NCI-H345 (cell line): ENCODE measurements at places on chromosomes 12 and 14.

DNA sequence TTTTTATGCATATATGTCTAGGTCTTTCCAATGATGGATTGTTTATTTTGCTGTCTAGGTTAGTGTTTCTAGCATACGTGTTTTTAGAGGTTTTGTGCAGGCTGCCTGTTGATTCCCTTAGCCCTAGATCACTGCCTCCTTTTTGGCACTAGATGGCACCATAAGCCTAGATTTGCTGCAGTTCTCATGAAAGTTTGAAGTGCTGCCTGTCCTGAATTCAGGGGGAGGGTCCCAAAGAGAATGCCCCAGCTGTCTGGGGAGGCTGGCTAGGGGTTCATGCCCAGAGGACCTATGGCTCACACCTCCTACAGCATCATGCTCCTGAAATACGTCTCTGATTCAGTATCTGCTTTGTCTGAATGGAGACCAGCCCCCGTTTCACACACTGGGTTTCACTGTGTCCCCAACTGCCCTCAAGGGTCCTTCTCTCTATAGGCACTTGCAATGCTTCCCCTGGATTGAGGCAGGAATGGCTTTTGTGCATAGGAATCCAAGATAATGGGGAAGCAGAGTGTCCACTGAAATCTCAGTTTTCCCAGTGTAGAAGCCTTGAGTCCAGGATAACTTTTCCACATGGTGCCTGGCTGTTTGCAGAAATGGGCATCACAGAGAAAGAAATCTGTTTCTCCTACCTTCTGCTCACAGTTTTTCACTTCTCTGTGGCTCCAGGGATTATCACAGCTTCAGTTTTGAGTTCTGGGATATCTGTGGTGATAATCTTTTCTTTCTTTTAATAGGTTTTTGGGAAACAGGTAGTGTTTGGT lies 14.2 kb upstream of the TXNRD1 start:
- DNase-seq = peak; percentile 70

- no peak for DNase-seq
These were observed 119.0 kb upstream of the SLC38A4 start for GRCh38 chr12:46944771-46945170.

GRCh38 chr12:130414381-130414780 lies 76.7 kb downstream of the PIWIL1 start:
- DNase-seq = no peak

DNA sequence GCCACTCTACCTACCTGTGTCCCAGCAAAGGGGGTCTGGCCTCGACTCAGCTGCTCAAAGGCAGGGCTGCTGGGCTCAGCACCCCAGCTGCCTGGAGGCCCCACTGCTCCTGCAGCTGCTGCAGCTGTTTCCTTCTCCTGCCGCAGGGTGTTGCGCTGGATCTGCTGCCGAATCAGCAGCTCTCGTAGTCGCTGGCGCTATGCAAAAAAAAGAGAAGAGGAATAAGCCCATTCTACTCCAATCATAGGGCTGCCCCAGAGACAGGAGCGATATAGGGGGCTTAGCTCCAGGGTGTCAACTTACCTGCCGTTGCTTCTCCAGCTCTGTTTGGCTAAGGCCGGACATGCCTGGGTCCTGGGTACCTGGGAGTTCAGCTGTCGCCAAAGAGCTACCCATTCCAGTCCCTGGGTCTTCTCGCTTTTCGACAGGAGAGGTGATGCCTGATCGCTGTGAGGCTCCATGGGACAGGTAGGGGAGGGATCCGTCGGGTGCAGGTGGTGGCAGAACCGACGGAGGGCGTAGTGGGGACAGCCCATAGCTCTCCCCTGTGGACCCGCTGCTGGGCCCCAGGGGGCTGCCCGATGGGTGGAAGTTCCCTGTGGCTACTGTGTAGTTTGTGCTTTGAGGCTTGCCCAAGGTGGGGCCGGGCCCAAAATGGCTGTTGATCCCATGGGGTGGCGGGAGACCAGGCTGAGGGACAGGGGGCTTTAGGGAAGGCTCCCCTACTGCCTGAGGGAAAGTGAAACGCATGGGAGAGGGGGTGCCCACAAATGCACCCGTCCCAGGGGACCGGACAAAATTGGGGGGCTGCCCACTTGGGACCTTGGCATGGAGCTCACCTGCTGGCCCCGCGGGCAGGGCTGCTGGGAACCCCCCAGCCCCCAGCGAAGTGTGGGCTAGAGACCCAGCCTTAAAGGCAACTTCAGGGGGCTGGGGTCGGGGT lies 20.9 kb downstream of the KMT2D start:
- no peak for DNase-seq

DNA sequence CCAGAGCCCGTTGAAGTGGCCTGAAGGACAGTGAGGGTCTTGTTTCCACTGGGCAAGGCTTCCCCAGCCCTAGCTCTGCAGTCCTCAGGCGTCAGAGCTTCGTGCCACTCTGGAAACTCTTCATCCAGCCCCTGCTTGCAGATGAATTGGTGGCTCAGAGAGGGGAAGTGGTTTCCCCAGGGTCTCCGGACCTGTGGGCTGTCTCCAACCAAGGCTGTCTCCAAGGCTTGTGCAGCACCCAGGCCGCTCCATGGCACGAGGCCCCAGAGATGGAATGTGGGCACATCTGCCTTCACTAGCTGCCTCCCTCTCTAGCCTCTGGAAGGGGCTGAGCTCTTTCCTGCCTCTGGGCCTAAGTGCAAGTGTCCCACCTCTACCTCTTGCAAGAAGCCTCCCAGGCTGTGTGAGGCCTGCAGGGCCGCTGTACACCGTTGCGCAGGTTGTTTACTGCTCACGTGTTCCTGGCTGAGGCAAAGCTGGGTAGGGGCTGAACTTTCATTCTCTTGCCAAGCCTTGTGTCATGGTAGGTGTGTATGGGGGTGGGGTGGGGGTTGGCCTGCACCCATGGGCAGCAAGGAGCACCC lies 11.1 kb downstream of the RIN3 start:
- no peak for DNase-seq

DNA sequence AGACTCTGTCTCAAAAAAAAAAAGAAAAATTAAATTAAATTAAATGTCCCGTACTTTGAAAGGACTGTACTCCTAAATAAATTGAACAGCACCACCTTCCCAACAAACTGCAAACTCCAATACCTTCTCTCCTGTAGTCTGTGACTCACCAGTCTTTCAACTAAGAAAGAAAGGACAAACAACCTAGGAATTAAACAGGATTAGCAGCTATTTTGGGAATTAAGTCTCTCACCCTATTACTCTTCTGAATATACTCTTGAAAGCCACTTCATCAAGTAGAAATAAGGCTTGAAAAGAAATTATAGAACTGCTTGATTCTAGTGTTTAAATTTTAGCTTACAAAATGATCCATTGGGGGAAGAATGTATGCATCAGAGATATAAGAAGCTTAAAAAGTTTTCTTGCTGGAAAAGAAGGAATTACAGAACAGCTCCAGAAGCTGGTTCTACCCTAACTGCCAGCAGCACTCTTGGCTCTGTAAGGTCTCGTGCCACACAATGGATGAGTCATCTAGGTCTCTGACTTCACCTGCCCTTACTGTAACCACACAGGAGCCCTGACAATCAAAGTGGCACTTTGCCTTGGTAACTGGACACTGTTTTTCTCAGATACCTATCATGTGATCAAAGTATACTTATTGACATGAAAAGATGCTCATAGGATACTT lies 57.0 kb upstream of the CERS5 start:
- no peak for DNase-seq

- no peak for DNase-seq
These were observed 344.6 kb downstream of the C12orf75 start for GRCh38 chr12:105674871-105675699.

GRCh38 chr14:20706657-20707355 lies 18.2 kb downstream of the ANG start:
- DNase-seq = no peak

DNA sequence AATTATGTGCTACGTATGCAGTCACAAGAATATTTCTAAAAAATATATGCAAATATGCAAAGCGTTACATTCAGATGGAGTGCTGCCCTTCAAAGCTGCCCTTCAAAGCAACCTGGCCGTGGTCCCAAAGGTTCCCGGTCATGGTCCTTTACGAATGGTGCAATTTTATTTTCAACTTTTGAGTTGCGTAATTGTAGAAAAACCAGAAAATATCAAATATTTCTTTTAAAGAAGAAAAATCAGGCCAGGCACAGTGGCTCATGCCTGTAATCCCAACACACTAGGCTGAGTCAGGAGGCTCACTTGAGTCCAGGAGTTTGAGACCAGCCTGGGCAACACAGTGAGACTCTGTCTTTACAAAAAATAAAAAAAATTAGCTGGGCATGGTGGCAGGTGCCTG lies 21.4 kb downstream of the CLSTN3 start:
- DNase-seq = no peak

DNA sequence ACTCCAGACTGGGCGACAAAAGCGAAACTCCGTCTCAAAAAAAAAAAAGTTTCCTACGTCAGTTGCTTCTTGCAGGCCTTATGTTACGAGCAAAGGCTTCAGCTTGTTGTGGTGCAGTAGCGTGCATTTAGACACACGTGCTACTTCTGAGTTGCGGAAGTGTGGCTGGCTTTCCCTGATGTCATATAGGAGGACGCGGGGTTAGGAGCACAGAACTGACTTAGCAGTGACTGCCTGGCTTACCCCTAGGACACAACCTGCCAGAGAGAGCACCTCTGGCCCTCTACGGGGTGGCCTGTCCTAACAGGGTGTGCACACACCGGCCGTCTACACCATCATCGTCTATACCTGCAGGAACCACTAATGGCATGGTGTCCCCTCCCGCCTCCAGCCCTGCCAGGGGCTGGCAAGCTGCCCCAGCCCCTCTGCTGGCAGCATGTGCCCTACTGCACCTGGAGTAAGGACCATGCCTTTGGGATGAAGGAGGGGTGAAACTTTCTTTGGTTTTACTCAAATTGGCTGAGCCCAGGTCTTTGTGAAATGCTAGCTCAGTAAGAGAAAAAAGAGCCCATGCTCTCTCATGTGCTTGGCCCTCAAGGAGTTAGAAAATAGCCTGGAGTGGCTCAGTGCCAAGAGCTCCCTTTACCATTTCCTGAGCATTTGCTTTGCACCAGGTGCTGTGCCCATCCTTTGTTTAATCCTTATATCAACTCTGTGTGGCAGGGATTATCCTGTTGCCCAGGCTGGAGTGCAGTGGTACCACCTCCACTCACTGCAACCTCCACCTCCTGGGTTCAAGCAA lies 1.7 kb upstream of the GPR68 start:
- DNase-seq = peak; percentile 53

GRCh38 chr14:68783408-68784225 lies 9.2 kb downstream of the ZFP36L1 start:
- no peak for DNase-seq

GRCh38 chr12:9721394-9722092 lies 11.4 kb downstream of the CLECL1 start:
- no peak for DNase-seq

- no peak for DNase-seq
These were observed 251.6 kb downstream of the PHLDA1 start for GRCh38 chr12:75779891-75780496.

GRCh38 chr12:59085690-59086089 lies 165.4 kb upstream of the LRIG3 start:
- peak; percentile 35 for DNase-seq

DNA sequence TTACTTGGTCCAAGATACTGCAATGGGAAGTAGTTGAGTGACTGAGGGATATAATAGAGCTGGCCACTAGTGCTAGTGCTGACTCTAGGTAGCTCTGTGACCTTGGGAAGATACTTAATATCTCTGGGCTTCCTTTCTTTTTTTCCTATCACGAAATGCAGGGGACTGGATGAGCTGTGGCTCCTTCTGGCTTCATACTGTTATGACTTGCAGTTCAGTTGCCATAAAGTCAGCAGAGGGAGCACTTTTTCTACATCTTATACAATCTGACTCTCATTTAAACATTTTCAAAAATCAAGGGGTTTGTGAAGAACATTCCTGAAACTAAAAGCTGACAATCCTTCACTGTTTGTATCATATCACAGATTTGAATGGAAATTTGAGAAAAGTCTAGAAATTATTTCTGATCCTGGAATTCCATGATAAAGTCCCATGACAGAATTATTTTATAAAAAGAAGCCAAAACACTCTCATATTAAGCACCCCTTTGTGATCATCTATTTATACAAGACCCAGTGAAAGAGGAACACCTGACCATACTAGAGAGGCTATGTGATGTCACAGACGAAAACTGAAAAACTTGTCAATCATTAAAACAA lies 5.3 kb downstream of the BHLHE41 start:
- DNase-seq = no peak
